NCI-H1105 (cell line): ENCODE measurements at places on chromosomes 7 and 10.
A peak's percentile ranks its signal among the peaks of the same experiment; 100 is the strongest.

- peak; percentile 4 for DNase-seq
These were observed 34.1 kb upstream of the TSPAN33 start for GRCh38 chr7:129110258-129110981.

DNA sequence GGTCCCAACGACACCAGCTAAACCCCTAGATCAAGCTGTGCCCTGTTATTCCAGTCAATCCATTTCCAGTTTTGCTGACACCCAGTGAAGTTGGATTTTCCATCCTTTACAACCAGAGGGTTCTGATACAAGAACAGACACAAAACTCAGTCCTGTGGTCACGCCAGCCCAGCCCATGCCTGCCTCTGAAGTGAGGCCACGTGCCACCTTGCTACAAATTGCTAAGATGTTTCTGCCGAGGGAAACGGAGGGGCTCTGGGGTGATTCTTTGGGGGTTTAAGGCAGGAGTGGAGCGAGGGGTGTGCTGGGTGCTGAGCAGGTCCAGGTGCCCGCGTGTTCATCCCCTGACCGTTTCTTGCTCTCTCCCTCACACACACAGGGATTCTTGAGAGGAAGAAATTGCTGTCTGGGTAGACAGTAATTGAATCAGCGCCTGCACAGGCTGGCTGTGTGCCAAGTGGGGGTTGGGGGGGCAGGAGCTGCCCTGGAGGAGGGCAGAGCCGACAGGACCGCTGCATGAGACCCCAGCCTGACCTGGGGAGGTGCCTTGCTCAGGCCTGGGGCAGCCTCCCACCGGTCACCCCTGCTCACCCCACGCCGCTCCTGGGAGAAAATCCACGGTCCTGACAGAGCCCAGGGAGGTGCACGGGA lies 38.1 kb downstream of the ADAP1 start:
- peak; percentile 57 for DNase-seq

DNA sequence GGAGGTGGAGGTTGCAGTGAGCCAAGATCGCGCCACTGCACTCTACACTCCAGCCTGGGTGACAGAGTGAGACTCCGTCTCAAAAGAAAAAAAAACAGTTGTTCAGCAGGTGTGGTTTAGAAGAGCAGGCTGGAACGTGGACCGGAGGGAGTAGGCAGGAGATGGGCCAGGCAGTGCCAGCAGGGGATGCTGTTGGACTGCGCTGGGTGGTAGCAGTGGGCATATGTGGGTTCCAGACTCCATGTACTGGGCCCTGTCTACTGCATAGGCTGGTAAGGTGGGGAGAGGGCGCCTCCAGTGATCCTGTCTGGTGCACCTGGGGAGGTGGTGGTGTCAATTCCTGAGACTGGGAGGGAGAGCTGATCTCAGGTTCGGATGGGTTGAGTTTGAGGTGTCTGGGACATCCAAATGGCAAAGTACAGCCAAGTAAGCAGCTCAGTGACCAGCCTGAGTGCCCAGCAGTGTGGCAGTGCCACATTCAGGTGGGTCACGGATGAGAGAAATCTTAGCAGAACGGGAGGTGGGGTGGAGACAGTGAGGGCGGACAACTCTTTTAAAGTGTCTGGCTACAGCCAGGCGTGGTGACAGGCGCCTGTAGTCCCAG lies 25.9 kb downstream of the SFXN4 start:
- no peak for DNase-seq

GRCh38 chr7:26326211-26326610 lies 34.5 kb downstream of the SNX10 start:
- no peak for DNase-seq

DNA sequence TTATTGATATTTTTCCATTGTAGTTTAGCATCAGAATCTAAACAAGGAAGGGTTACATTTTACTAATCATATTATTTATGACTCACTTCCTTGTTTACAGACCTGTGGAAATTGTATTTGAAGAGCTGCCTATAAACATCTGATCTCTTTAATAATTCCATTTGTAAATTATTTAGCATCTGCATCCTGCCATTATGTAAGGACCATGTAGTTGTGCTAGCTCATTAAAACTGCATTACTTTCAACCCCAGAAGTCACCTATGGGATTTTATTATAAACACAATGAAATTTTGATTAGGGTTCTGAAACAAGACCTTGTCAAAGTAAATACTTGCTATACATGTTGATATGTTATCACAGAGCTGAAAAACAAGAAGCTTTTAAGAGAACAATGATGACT lies 146.8 kb upstream of the SLC26A5 start:
- DNase-seq: no peak

DNA sequence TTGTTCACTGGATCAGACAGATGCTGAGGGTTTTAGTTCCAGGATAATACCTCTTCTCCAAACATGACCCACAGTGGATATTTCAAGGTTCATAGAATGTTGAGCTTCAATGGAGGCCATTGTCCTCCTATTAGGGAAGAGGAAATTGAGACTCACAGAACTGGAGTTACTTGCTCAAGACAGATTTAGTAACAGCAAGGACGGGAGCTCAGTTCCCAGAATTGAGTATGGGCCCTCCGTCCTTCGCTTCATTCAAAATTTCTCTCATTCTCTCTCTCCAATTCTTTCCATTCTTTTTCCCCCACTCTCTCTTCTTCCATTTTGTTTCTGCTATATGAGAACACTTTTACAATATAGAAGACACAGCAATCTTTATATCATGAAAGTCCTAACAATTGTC lies 94.0 kb downstream of the DNAJB9 start:
- no peak for DNase-seq

DNA sequence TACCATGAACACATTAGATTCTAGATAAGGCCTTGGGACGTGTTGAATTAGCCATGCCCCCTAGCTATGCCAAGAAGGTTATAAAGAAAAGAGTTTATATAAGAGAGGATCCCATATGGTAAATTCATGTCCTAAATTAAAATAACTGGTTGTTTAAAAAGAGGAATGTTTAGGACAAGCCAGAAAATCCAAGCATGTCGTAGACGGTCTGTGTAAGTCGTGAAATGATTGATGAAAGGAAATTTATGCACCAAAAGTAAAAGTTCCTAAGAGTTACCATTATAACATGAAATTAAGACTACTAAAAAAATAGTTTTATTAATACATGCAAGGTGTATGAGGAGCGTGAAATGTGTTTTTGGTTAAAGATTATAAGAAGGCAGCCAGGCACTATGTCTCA lies 624.9 kb downstream of the ARL4A start:
- DNase-seq: no peak

DNA sequence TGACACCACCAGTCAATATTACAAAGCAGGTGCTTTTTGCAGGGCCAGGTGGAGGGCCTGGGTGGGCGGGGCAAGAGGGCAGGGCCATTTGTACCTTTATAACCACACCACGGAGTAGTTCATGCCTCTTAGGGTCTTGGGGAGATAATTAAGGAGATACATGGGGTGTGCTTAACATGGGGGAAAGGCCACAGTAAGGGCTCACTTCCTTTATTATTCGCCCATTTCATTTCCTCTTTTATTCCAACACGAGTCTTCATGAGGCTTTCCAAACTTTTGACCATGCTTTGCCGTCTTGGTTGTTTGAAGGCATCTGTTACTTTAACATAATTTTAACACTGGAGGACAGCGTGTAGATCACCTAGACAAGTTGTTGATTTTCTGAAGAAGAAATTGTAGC lies 33.3 kb upstream of the LYZL2 start:
- DNase-seq: no peak

GRCh38 chr10:45602082-45602730 lies 70.4 kb downstream of the ZFAND4 start:
- DNase-seq: no peak

DNA sequence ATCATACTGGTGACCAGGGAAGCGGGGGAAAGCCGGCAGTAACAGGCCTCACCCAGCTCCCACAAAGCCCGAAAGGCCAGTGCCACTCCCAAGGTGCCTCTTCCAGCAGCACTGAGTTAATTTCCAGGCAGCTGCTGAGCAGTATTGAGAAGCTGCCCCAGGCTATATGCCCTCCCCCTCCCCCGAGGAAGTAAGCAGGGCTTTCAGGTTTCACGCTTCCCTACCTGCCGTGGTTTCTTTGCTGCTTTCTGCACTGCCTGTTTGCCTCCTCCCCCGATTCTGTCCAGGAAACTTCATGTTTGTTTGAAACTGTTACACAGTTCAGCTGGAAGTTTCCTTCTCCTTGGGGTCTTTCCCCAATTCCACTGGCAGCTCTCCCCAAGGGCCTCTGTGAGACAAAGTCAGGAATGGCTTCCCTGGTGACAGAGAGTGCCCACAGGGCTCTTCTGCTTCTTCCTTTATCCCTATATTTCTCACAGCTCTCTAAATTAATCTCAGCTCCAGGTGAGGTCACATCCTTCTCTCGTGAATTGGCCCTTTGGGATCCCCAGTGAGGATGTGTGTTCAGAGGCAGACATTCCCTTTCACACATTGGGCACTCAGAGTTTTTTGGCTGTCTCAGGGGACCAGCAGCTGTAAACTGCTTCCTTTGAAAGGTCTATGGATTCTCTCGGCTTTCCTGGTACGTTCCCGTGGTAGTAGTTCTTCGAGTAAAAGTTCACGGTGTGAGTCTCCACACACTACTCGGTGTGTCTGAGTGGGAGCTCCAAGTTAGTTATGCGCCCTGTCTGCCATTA lies 19.4 kb downstream of the C1GALT1 start:
- DNase-seq: no peak

DNA sequence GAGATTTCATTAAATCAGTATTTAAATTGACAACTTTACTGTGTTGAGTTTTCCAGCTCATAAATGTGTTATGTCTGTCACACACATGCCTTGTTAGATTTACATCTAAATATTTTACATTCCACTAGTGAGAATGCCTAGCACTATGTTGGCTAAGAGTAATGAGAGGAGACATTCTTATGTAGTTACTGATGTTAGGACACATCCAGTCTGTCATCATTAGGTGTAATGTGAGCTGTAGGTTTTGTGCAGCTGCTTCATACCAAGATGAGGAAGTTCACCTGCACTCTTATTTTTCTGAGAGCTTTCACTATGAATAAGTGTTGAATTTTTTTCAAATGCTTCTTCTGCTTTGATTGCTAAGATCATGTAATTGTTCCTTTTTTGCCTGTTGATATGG lies 218.0 kb upstream of the IGFBP3 start:
- DNase-seq: no peak

- no peak for DNase-seq
These were observed 1.5 kb downstream of the ADCY1 start for GRCh38 chr7:45575501-45576248.

DNA sequence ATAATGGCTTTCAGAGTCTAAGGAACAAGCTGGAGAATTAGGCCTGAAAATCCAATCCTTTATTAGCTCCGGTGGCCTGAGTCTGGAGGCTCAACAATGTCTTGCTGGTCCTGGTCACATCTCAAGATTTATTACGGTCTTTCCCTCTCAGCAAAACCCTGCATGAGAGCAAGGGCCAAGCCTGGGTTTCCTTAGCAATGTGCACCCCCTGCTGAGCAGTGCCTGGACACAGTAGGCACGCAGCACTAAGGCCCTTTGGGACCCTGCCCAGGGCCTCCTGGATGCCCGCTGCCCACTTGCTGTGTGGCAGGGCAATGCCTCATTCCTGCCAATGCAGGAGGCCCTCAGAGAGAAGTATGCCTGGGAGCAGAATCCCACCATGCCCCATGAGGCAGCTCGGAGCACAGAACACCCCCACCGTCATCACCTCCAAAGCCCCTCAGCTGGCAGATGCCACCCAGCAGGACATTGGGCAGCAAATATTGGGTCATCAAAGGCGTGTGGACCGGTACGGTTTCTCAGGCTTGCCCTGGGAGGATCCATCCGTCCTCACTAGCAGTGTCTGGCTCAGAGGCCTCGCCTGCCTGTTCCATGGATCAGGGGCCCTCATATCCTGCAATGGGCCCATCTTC lies 156.4 kb downstream of the OAT start:
- DNase-seq: no peak

GRCh38 chr7:35729061-35729783 lies 34.3 kb upstream of the HERPUD2 start:
- DNase-seq: no peak

DNA sequence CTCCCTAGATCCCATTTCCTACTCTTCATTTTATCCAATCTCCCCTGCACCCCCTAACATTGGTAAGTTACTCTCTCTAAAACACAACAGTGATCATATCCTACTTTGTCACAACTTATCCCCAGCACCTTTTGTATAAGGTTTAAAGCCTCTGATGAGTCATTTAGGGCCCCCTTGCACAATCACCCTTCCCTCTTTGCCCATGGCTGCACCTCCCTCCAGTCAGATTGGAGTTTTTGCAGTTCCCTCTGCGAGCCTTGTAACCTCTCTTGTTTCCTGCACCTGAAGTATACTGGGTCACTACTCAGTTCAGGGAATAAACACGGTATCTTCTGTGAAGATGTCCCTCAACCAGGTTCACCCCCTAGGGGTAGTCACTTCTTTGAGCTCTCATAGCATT lies 55.9 kb upstream of the ADRB1 start:
- DNase-seq: no peak

- no peak for DNase-seq
These were observed 34.4 kb downstream of the PARP12 start for GRCh38 chr7:140028311-140028710.

- DNase-seq: no peak
These were observed 85.9 kb upstream of the AGBL3 start for GRCh38 chr7:134900166-134900982.

GRCh38 chr10:17028798-17029197 lies 100.8 kb downstream of the CUBN start:
- DNase-seq: no peak

- no peak for DNase-seq
These were observed 149.2 kb downstream of the TRIL start for GRCh38 chr7:28808796-28809533.

- no peak for DNase-seq
These were observed 938 bp upstream of the CADPS2 start for GRCh38 chr7:122887198-122887597.

- DNase-seq: no peak
These were observed 33.2 kb downstream of the DLG5 start for GRCh38 chr10:77893386-77893785.

DNA sequence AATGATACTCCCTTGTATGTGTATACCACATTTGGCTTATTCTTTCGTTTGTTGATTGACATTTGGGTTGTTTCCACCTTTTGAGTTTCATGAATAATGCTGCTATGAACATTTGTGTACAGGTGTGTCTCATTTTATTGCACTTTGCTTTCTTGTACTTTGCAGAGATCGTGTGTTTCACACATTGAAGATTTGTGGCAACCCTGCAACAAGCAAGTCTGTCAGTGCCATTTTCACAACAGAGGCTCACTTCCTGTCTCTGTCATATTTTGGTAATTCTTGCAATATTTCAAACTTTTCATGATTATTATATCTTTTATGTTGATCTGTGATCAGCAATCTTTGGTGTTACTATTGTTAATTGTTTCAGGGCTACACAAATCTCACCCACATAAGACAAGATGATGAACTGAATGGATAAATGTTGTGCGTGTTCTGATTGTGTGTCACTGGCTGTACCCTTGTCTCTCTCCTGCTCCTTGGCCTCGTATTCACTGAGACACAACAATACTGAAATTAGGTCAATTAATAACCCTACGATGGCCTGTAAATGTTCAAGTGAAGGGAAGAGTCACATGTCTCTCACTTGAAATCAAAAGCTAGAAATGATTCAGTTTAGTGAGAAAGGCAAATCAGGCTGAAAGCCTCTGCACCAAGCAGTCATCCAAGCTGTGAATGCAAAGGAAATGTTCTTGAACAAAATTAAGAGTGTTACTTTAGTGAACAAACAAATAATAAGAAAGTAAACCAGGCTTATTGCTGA lies 133.6 kb upstream of the JCAD start:
- DNase-seq: no peak

- DNase-seq: no peak
These were observed 37.2 kb upstream of the TMEM273 start for GRCh38 chr10:49225218-49225876.
